ENCODE measurements at places on chromosomes 7 and 10.

- peak; percentile 36 for DNase-seq
Measured at GRCh38 chr7:22672846-22673680, 53.9 kb upstream of the IL6 start.

- DNase-seq = no peak
Measured at GRCh38 chr10:45586028-45586824, 86.3 kb downstream of the ZFAND4 start.

DNA sequence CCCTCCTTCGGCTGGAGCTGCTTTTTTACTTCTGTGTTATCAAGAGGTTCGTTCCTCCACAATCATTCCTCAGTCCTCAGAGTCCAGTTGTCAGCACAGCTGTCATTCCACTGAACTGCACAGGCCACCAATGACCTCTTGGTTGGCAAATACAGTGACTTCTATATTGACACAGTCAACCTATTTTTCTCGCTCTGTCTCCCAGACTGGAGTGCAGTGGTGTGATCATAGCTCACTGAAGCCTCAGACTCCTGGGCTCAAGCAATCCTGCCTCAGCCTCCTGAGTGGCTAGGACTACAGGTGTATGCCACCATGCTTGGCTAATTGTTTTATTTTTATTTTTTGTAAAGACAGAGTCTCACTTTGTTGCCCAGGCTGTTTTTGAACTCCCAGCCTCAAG, 27.7 kb downstream of the CRCP start:
- no peak for DNase-seq

- no peak for DNase-seq
Measured at GRCh38 chr10:108363576-108363975, 1199.1 kb upstream of the SORCS1 start.

DNA sequence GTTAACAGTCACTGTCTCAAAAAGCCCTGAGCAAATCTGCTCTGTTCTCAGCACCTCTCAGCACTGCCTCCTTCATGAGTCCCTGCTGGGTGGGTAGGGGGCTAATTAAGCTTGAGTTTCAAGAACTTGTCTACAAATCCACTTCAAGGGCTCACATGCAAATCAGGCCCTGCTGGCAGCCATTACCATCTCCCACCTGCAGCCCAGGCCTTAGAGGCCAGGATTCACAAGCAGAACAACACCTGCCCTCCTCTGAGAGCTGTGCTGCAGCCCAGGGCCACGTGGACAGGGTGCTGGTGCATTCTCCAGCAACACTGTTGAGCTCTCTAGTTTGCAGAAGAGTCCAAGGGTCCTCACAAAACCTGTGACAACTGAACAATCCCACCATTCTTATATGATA, 119.2 kb downstream of the DPP6 start:
- DNase-seq = no peak

All from LoVo (cell line).